ENCODE measurements at places on chromosomes 5 and 9.

- no peak for DNase-seq
Measured at GRCh38 chr9:121233906-121234831, 32.5 kb upstream of the RAB14 start.

DNA sequence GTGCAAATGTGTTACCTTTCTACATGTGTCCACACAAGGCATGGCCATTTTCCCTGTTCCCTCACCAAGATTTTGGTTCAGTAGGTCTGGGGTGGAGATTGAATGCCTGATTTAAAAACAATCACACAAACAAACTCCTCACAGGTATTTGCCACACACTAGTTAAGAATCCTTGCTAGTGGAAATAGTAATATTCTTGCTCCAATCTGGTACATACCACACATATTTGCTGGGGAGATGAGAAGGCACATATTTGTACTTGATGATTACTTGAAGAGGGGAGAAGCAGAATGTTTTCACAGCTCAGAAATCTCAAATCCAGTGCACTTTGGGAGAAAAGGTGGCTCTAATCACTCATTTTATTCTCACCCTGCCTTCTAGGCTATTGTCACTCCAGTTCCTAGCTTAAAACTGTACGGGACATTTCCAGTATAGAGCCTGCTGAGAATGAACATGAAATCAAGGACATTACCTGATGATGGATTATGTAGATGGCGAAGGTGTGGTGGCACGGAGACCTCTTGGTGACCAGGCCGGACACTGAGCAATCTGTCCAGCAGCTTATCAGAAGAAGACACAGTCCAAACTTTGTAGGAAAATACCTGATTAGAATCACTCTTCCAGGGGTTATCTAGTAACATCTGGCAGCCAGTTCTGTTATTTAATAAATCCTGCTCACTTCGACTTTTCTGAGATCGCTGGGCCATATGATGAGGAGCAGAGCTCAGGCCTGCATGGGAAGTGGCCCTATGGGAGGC is 116.1 kb upstream of the IL6ST start:
- no peak for DNase-seq

DNA sequence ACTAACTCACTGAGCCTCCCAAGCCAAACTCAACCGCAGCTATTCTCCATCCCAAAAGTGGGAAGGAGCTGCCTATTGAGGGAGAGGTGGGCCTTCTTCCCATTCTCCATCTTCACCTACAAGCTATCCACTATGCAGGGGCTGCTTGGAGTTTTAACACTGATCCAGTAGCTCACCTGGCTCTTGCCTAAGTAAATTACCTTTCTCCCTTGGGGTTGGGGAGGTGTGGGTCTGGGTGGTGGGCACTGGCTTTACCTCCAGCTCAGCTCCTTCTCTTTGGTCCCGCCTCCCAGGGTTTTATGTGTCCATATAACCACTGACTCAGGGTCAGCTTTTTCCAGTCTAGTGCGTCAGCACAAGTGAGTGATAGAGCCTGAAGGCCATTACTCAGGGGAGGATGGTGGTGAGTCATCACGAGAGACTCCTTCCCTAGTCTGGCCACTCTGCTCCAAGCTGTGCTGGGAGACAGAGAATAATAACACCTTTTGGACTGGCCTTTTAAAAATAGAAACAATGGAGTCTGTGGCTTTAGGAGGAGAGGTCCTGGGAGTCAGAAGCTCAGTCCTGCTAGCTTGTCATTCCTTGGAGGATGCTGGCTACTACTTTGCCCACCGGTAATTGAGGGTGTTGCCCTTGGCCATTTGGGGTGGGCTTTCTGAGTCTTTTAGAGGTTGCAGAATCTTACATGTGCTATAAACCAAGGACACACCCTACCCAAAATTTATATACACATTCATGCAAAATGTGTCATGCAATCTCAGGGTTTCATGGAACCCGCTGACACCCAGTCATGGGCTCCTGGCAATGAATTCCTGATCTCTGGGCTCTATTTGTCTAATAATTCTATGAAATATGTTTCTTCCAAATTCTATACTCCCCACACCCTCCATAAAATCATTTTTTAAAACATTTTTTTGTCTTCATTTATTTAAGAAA is 35.6 kb upstream of the ATP6V1G1 start:
- DNase-seq = no peak

- DNase-seq = no peak
Measured at GRCh38 chr5:177456976-177457851, 10.6 kb downstream of the PRR7 start.

DNA sequence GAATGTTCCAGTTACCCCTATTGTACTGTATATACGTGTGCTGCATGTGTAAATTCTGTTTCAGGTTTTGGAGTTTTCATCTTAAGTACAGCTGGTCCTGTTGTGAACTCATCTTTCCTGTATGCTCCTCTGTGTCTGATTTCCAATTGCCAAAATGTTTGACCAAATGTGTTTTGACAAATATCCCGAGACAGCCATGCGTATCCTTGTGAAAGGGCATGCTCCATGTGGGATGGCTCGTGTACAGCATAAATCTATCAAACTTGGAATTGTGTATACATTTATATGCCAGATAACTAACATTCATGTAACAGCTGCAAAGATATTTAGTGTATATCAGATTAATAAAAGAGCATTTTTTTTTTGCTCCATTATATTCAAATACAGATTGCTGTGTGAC is 69.5 kb upstream of the IQGAP2 start:
- no peak for DNase-seq

DNA sequence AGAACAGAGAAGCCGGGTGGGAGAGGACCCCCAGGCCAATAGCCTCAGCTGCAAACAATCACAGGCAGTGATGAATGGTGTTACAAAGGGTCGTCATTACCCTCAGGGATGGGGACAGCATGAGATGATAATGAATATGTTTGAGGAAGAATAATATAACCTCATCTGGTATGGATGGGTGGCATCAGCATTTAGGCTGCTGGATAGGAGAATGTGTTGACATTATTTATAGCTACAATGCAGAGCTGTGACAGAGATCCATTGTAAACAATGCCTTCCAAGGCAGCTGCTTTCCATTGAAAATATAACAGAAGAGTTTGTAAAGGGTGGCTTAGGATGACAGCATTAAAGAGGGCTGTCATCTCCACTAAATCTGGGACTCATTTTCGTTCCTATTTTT is 365.5 kb downstream of the KCNN2 start:
- no peak for DNase-seq

- no peak for DNase-seq
Measured at GRCh38 chr9:95239071-95239470, 78.4 kb downstream of the FANCC start.

DNA sequence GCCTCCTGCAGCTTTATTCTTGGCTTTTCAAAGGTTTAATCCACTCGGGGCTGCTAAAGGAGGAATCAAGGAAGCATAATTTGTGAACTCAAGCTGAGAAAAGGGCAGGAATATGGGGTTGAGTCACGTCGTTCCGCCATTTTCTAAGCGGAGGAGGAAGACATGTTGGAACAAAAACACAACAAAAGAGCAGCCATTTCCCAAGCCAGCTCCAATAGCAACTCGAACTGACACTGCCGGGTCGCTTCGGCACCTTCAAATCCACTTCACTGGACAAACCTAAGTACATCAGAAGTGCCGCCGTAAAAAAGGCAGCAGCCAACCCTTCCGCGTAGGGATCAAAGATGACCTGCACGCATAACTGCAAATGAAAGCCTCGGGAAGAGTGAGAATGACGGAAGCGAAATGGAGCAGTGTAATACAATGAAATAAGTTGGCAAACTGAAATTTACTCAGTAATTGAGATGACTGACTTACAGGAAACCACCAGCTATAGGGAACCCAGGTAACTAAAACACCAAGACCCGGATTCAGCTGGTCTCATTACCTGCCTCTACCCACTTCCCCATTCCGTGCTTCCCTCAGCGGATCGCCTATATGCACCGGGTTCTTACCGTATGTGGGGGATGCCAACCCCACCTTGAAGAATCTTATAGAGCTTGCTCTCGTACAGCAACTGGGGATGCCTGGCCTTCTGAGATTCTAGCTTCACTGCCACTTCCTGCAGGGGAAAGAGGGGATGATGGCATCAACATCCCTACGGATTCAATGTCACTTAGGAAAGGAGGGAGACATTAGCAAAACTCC is 1.6 kb downstream of the CSNK1A1 start:
- peak; percentile 19 for DNase-seq

DNA sequence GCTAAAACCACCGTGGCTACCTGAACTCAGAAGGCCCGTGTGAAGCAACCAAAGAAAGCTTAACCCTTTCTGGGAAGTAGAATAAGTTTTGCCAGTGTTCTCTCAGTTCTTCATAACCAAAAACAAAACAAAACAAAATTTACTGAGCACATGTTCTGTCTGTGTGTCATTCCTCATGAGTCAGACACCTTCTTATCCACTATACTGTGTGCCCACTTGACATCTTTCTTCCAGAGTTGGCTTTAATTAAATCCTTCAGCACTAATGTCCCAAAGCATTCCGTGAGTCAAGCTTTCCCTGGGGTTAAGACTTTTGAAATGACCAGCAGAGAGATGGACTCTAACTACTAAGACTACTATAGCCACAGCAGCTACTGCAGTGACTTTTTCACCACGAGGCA is 61.3 kb downstream of the GLIS3 start:
- DNase-seq = no peak

GRCh38 chr5:139809331-139809810 is 13.8 kb downstream of the PSD2 start:
- DNase-seq = no peak

- peak; percentile 8 for DNase-seq
Measured at GRCh38 chr9:97501177-97501971, at the start of gene TMOD1. Gene TMOD1 (plus strand): TSS chr9:97501666. CDS start chr9:97524189, 22,523 bp downstream.

GRCh38 chr5:148391422-148391821 is 7.7 kb downstream of the FBXO38 start:
- no peak for DNase-seq

DNA sequence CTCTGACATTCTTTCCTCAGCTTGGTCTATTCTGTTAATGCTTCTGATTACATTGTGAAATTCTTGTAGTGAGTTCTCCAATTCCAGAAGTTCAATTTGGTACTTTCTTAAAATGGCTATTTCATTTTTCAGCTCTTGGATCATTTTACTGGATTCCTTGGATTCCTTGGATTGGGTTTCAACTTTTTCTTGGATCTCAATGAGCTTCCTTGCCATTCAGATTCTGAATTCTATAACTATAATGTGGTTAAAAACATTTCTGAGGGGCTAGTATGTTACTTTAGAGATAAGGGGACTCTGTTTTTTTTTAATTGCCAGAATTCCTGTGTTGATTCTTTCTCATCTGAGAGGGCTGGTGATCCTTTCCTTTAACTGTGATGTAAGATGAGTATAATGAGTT is 136.4 kb downstream of the MCTP1 start:
- DNase-seq = no peak

DNA sequence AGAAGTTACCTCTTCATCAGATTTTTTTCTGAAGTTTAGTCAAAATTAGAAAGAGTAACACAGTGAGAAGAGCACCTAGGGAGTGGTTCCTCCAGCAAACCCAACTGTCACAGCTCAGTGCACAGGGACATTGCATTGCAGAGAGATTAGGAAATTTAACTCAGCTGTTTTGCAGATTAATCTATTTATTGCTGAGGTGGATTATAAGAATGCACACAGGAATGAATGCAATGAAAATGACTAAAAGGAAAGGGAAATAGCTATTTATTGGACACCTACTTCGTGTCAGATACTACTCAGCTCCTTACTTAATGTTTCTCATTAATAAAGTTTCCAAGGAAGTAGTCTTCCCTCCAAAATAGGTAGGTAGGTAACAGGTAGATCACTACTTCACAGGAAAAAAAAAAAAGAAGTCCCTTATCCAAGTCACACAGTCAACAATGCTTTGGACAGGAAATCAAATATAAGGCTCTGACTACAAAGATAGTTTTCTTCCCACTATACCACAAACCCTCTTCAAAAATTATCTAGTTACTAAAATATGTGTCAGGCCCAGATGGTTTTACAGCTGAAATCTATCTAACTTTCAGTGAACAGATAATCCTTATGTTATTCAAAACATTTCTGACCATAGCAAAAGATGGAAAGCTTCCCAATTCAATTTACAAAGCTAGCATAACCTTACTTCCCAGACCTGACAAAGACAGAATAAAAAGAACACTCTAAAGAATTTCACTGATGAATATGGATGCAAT is 442.2 kb upstream of the MPDZ start:
- no peak for DNase-seq

- DNase-seq = no peak
Measured at GRCh38 chr5:148880197-148880596, 53.8 kb downstream of the ADRB2 start.

GRCh38 chr5:112915831-112916230 is 6.2 kb downstream of the REEP5 start:
- DNase-seq = no peak

DNA sequence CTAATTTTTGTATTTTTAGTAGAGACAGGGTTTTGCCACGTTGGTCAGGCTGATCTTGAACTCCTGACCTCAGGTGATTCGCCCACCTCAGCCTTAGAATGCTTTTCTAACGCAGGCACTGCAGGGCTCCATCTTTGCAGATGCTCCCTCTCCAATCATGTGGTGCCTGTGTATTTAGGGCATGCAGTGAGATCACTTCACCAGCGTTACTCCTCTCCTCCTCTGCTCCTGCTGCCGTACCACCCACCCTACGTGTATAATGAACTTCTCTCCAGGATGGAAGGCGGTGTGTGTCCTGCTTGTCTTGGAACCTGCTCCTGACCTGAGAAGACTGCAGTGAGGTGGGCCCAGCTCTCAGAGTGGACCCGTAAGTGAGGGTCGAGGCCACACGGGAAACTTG is 13.6 kb upstream of the CFAP157 start:
- no peak for DNase-seq

- DNase-seq = no peak
Measured at GRCh38 chr9:101139082-101139481, 110.6 kb downstream of the PLPPR1 start.

DNA sequence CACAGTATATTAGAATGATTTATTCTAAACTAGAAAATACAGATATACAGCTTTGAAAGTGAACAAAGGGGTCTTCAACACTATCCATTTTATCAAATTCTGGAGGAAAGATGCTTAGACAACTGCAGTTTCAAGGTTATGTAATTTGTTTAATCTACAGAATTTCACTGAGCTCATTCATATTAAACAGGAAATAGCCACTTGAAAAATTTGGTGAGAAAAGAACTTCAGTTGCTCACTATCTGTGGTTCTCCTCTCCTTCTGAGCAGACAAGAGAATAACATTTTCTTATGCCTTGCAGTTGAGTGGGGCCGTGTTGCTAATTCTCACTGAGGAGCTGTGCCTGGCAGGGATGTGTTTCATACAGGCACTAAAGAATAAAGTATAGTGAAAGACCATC is 1428.2 kb downstream of the CDH12 start:
- DNase-seq = no peak

DNA sequence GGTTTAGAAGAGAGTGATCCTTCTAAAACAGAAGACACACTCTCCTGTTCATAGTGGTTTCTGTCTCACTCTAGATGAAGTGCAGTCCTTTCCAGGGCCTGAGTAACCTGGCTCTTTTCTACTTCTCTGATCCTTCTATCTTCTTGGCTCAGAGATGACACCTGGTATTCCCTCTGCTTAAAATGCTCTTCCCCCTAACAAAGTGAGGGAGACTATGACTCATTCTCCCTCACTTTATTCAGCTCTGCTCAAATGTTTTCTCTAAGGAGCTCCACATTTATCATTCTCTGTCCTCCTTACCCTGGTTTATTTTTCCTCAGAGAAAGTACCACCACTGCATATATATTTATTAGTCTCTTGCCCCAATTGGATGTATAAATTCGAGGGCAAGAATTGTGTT is 24.6 kb downstream of the TUT7 start:
- no peak for DNase-seq
